Large intestine (tissue), 12 donors: ENCODE measurements at places on chromosomes 11 and 22.

DNA sequence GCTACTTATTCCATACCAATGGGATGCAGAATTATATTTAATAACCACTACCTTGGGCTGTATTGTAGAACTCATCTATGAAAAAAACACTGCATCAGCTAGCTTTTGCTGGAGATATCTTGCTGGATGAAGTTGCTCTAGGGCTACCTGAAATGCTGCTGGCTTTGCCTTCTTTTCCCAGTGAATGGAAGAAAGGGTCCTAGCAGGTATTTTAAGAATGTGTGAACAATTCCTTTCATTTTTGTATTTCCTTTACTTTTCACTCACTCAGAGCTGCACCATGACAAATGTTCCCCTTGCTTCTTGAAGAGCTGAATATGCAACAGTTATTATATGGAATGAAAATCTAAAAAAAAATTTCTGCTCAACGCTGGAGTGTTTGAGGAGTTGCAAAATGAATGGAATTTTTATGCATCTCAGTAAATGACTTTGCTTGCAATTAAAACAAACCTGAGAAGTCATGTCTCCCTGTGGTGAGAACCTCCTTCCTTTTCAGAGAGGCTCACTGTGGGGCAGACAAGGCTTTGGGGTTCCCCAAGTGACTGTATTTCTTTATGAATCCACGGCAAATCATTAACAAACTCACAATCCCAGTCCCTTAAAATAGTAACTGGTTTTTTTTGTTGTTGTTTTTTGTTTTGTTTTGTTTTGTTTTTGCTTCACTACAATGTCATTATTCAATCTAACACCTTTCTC is 566.8 kb upstream of the KIRREL3 start:
- DNase-seq = no peak

DNA sequence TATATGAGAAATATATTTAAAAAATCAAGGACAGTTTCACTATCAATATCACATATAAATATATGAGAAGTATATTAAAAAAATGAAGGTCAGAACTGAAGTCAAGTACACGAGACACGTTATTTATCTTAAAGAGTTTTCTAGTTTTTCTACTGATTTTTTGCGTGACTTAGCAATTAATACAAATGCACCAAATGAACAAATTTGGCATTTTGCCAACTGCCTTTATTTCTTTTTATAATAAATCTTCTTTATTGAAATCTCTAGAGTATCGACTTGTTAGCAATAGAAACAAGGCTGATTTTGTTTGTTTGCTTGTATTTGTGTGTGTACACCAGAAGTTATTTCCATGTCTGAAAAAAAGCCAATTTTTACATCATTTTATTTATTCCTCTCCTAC is 1684.7 kb upstream of the RAG2 start:
- DNase-seq = no peak

DNA sequence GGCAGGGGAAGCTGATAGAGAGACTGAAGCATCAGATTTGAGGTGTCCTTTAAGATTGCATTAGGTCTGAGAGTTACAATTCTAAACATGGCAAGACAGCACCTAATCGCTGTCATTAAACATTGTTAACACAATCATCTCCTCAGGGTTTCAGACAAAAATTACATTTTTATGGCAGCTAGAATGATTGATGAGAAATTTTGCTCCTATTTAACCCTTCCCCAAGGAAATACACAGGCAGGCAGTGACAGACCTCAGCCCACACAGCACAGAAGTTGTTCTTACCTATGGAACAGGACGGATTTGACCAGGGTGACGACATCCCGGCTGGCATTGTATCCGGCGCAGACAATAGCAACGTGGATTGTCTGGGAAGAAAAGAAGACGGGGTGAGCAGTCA is 294.3 kb downstream of the LARGE1 start:
- no peak for DNase-seq

GRCh38 chr11:124108156-124108555 is 7.1 kb upstream of the VWA5A start:
- no peak for DNase-seq

DNA sequence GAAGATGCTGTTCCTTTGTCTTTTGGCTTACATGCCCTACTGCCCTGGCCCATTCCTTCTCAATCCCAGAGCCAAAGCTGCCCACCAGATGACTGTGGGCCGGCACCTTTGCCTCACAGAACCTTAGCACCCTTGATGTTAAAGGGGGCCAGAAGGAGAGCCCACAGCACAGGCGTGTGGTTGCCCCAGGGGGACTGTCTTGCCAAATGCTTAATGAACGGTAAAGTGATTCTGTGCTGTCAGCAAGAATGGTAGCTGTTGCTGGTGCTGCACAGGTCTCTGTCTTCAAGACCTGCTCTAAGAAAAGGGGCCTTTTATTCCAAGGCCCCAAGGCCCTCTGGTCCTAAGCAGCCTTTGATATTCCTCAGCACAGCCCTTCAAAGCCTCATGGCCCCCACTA is 113.3 kb downstream of the MORC2 start:
- DNase-seq = no peak
